ENCODE measurements at places on chromosomes 11 and 22.

- no peak for DNase-seq
These were observed 2.5 kb downstream of the PLAAT2 start for GRCh38 chr11:63560506-63561180.

- no peak for DNase-seq
These were observed 3.1 kb downstream of the PPM1F start for GRCh38 chr22:21949569-21949918.

- DNase-seq = no peak
These were observed 30.6 kb downstream of the NNMT start for GRCh38 chr11:114326776-114327175.

- DNase-seq = no peak
These were observed 6.7 kb downstream of the USP2 start for GRCh38 chr11:119374632-119375336.

GRCh38 chr22:46983046-46983445 is 220.6 kb downstream of the TBC1D22A start:
- no peak for DNase-seq

GRCh38 chr11:20364341-20364792 is 853 bp downstream of the HTATIP2 start:
- DNase-seq = no peak

DNA sequence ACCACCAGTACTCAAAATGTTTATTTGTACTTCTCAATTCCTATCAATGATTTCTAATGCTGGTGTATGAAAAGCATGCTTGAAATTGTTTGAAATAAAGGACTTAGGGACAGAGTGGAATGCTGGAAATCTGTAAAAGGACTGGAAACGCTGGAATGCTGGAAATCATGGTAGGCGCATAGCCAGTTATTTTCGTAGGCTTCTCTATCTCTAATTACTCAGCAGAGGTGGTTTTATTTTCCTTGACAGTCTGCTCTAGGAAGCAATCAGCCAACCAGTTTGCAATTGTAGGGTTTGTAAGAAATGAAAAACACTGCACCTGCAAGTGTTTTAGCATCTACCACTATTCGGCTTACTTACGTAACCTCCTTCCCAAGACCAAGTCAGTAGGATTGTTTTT is 788 bp downstream of the LIN7C start:
- DNase-seq = no peak

DNA sequence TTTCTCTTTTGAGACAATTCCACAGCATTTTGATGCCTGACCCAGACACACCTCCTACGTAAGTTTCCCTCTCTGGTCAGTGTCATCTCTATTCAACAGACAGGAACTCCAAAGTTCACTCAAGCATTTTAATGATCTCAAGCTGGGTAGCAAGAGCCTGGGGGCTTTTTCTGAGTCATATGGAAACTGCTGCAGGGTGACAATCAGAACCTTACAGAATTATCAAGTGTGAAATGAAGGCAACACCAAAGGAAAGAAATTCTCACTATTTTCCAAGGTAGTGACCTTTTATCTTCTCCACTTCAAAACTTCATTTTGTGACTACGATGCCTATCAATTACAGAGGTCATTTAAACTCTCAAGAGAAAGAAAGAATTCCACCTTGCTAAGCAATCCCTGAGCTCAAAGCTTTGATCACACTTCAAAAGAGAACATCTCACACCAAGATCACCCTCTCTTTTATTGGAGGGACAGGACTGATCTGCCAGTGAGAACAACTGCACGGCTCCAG is 229.0 kb upstream of the ZC3H12C start:
- DNase-seq = no peak

GRCh38 chr11:88229303-88229702 is 54.1 kb upstream of the RAB38 start:
- DNase-seq = no peak

GRCh38 chr11:46719048-46719542 is at the start of gene F2:
Gene F2, plus strand, starts transcription at chr11:46719213. Its CDS starts 23 bp downstream, at chr11:46719236.
- DNase-seq = no peak

DNA sequence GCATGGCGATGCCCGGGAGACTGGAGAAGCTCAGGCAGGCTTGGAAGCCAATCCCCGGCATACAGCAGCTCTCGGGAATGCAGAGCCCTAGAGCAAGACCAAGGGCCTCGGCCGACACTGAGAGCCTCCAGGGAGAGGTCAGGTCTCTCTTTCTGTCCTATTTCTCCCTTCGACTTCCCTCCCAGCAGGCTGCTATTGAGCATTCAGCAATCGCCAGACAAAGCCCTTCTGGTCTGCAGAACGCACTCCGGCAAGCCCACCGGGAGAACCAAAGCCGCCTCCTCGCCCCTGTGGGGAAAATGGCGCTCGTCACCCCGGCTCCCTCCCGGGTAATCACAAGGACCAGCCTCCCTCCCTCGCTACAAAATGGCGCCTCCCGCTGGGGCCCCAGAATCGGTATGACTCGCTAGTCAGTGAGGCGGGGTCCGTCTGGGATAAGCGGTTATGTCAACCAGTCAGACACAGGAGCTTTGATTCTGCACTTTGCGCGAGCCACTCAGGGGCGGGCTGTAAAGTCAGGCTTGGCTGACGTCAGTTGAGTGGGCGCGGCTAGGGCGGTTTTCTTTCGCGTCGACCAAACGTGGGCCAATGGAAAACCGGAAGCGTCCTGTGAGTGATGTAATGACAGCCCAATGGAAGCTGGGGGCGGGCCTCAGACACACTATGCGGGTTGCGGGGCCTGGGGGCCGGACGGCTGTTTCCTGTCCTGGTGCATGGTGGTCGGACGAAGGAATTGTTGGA is at the start of gene ZNF143:
TSS of gene ZNF143 (plus strand) at position 691 of the 741 bp plus-strand sequence. CDS start 10,297 bp downstream, outside the sequence.
- peak; percentile 100 for DNase-seq

DNA sequence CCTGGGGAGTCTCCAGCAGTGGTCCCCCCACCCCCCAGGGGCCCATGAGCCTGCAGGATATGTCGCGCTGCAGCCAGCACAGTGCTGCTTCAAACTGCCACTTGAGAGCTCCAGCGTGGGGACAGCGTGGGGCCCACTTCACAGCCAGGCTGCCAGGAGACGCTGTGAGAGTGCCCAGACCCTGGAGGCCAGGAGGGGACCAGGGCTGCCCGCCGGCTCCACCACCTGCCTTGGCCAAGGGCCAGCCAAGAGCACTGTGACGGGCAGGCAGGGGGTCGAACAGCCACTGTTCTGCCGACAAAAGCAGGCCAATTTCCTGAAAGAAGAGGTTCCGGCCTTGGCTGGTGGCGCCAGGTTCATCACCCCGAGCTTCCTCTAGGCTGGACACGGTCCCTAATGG is 60.2 kb downstream of the FLRT1 start:
- DNase-seq = no peak

- DNase-seq = no peak
These were observed 261.0 kb upstream of the NARS2 start for GRCh38 chr11:78835646-78836045.

DNA sequence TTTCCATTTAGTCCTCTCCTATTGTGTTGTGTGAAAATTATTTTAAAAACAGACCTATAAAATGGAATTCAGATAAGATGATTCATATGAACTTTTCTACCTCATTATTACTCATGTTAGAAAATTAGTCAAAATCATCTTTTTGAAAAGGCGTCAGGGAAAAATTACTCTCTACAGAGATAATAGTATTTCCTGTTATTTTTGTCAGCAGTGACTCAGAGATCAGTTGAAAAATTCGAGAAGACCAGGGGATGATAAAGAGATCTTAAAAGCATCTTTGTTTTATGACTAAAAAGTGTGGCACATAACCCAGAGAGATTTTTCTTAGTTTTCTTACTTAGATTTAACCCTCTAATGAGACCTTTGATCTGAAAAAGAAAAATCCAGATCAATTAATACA is 157.9 kb upstream of the CARD18 start:
- DNase-seq = no peak

DNA sequence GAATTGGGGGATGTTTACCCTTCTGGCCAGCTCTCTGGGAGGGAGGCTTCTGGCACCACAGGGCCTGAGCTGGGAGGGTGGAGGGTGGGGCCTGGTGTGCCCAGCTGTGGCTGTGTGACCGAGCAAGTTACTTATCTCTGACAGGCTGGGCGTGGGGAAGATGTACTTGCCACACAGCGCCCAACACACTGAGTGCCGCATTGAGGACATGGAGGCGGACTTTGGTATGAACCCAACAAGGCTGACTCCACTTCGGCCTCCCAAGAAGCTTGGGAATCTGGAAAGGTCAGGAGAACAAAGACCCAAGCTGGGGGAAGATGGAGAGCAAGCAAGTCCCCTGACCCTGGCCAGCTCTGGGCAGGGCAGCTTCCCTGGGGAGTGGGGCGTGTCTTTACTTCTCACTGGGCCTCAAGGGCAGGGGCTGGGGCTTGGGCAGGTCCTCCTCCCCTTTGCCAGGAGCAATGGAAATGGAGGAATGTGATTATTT is 2.4 kb upstream of the MGAT3 start:
- DNase-seq = no peak
